Activated naive CD4-positive, alpha-beta T cell (primary cell): ENCODE measurements at places on chromosomes 2 and 18.

DNA sequence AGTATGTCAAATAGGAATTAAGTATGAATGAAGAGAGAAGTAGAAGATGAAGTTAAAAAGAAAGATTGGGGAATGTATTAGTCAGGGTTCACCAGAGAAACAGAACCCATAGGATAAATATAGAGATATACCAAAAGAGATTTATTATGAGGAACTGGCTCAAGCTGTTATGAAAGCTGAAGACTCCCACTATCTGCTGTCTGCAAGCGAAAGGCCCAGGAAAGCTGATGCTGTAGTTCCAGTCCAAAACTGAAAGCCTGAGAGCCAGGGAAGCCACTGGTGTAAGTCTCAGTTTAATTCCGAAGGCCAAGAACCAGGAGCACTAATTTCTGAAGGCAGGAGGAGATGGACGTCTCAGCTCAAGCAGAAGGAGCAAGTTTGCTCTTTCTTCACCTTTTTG is 200.9 kb upstream of the FN1 start:
- no peak for DNase-seq

DNA sequence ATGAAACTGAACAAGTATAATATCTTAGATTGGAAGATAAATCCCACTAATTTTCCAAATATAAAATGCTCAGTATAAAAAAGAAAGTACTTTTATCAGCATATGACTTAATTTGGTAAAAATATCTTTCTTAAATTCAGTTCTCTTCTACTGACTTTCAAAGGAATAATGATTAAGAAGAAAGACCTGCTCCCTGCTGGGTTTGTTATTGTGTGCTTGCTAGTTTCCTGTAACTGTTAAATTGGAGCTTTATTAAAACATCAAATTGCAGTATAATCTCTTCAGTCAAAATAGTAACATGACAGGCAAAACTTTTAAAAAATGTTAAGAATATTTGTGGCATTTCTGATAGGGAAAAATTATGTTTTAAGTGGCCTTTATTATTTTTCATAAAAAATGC is 1317.4 kb upstream of the CDH2 start:
- DNase-seq, result no peak

- DNase-seq, result no peak
Measured at GRCh38 chr2:176150584-176151441, 537 bp upstream of the HOXD4 start.

- DNase-seq, result no peak
Measured at GRCh38 chr2:37554155-37554510, 117.3 kb downstream of the CDC42EP3 start.

DNA sequence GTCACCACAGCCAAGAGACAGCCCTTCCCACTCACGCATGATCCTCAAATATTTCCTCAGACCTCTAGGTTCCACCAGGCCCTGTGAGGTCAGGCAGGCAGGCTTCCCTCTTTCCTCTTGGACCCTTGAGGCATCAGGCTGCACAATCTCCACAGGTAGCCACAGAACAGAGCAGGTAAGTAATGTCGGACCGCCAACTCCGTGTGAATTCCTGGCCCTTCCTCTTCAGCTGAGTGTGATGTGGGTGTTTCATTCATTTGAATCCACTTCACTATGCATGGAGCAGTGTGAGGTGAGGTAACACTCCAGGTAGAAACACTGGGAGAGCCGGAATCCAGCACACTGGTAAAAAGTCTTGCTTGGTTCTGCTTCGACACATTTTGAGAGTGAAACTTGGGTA is 44.0 kb downstream of the MRPL35 start:
- no peak for DNase-seq

DNA sequence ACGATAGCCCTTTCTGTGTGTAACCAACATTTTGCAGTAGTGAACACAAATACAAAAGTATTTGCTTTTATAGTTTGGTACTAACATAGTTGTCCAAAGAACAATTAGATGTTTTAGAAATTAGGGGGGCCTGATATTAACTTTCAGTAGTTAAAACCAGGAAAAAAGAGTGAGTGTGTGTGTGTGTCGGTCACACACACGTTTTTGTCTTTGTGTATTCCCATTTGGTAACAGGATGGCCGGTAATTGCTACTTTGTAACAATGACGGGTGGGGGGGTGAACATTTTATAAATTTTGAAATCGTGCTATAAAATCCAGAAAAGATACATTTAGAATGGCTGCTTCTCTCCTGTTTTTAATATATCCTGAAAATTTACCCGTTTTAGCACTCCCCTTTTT is 1.5 kb downstream of the PPIG start:
- no peak for DNase-seq

DNA sequence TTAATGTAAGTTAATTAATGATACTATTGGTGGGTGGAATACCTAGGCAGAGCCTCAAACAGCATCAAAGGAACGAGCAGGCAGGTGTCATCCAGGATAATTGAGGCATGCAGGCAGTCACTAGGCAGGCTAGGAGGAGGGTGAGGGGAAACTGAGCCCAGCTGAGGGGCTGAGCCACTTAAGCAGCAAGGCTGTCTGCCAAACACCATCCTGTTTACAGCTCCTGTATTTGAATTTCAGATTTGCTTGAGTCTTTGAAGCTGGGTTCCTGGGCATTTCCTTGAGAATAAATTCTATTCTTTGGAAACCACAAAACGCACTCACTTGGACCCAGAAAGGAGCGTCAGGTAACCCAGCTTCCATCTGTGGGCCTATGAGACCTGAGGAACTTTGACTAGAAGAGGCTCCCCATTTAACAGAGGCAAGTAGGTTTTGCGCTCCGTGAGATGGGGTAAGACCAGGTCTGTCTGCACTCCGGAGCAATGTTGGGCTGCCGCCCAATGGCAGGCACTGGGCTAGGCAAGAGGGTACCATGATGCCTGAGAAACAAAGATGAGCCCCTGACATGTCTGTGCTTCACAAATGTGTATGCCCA is 2.0 kb downstream of the EDAR start:
- peak; percentile 36 for DNase-seq

DNA sequence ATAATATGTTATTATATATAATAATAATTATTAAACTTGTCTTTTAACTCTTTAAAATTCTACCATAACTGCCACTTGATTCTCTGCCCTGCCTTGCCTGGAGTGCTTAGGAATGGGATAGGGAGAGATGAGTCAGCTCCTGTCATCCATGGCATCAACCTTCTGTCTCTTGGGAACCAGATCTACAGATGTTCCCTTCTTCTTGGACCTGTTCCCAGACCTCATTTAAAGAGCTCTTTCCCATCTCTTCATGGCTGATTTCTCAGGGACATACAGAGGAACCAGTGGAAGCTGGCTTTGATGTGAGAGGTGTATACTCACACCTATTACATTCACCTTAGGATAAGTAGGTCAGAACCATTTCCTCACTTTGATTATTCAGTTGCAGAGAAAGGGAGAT is 155.3 kb upstream of the MYO3B start:
- DNase-seq, result no peak

DNA sequence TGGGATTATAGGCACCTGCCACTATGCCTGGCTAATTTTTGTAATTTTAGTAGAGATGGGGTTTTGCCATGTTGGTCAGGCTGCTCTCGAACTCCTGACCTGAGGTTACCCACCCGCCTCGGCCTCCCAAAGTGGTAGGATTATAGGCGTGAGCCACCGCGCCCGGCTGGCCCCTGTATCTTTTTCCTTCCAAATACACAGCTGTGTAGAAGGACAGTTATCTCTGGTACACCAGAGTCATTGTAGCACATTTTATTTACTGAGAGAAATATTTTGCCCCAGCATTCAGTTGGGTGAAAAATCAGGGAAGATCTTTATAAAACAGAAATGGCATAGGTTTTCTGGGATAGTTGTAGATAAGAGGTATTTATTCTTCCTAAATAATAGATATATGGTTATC is 23.5 kb upstream of the POLR1B start:
- DNase-seq, result no peak

GRCh38 chr2:178247250-178247649 is 52.9 kb downstream of the OSBPL6 start:
- DNase-seq, result no peak

DNA sequence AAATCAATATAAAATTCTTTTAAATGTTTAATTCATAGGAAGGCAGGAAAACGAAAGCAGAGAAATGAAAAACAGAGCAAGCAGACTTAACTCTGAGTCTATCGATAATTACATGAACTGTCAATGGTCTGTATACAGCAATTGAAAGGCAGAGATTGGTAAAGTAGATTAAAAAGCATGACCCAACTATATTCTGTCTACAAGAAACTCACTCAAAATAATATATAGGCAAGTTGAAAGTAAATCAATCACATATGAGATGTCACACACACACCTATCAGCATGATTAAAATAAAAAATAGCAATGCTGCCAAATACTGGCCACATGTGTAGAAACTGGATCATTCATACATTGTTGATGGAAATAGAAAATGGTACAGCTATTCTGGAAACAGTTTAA is 136.4 kb upstream of the CYP1B1 start:
- no peak for DNase-seq

DNA sequence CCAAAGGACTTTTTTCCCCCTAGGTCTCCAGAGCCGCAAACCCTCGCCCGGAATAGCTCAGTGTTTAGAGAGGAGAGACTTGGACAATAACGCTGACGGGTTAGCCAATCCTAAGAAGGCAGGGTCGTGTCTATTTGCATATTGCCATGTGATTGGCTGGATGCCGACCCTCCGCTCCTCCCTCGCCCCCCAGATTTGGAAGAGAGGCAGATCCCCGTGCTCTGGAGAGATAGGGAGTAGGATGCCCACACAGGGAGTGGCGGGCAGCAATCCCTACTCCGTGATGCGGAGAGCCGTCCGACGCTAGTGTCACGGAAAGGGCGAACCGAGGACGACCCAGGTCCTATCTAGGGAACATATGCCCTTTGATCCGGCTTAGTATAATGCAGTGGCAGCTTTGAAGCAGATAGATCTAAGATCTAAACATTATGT is 1.4 kb downstream of the WNT6 start:
- no peak for DNase-seq

DNA sequence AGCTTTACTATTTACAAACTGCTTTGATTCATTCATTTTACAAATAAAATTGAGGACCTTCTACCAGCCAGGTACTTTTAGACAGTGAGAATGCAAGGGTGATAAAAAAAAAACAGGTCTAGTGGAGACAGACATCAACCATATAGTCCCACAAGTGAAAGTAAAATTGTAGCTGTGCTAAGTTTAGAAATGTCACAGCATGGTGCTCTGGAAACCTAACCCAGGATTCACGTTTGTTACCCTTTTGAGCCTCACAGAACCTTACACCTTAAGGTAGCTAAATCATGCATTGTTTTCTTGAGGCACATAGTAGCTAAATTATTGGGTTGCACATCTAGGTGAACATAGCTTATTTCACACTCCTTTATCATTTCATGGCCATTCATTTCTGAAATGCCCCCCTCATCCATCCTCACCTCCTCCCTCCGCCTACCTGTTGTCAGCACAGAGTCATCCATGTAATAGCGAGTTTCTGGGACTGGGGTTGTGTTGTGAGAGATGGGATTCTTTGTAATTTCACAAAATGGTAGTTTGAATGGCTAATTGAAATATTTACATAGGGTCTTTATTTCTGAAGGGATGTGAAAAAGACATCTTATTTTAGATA is 7.1 kb downstream of the MTA3 start:
- DNase-seq, result no peak

- no peak for DNase-seq
Measured at GRCh38 chr2:171146633-171147032, 14.1 kb downstream of the TLK1 start.

- DNase-seq, result no peak
Measured at GRCh38 chr2:202165945-202166344, 72.5 kb downstream of the SUMO1 start.

DNA sequence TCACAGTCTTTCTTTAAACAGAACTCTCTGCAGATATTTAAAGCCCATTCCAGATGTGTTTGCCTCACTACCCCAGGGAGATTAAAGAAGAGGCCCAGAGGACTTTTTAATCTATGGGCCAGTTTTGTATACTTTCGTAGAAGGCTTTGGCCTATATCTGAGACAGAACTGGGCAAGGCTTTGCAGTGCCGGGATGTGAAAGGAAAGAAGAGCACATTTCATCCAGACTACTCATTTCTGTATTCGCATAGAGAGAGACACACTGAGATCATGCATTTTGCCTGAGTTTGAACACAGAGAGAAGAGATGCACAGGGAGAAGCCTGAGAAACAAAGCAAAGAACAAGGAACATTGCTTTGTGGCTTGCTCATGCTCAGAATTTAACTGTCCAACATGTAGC is 54.9 kb upstream of the SLC5A7 start:
- no peak for DNase-seq

DNA sequence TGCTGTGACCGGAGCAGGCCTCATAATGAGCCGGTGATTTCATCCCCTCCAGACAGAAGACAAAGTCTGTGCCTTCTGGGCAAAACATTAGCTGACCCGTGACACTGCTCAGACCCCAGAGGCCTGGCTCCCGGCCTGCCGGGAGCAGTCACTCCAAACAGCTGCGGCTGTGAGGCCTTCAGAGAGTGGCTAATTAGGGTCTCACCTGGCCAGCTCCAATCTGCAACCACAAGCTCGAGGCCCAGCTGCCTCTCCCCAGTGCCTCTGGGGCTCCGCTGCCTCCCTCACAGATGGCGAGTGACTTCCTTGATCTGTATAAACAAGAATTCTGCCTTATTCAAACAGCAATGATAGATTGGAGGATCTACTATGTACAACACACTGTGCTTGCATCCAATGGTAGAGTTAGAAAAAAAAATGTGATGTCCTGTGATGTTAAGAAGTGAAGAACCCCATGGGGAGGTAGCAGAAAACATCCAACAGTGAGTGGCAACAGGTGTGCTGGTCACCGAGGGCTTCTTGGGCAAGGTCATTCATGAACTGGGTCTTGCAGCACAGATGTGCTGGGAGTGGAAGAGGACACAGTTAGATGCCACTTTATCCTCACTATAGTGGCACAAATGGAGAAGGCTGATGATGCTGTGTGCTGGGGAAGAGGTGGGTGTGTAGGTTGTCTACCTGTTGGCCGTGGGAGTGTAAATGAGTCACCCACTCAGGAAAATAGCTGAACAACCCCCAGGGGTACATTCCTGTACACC is 98.2 kb upstream of the ASAP2 start:
- DNase-seq, result no peak

- DNase-seq, result no peak
Measured at GRCh38 chr2:227717687-227718567, at the start of gene SLC19A3. Gene SLC19A3, minus strand, starts transcription at chr2:227718028. Its CDS starts 15,710 bp downstream, at chr2:227702318.

DNA sequence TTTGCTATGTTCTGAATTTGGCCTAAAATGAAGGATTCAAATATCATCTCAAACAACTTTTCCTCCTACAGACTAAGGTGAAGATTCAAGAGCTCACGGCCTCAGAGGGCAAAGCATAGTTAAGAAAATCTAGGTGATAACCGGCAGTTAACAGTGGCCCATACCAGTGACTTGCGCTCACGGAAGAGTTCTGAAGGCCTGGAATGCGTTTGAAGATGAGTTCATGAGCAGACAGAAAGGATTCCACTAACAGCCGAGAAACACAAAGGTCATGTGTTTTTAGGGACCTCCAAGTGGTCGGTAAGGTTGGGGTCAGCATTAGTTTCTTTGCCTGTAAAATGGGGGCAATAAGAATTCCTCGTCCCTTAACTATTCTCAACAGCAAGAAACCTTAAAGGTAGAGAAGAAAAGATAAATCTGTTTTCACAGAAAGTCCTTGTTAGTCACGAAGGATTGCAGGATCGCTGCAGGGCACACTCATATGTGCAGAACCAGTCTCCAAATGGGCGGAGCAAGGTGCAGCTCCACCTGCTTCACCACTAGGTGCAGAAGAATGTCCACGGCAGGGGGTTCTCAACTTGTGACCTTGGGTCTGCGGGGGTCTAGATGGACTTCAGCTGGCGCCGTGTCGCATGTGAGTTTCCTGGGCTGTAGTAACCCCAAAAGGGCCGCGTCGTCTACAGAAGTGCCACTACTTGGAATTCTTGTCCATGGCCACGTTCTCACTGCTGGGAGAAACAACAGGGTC is 708 bp upstream of the RPIA start:
- DNase-seq, result peak; percentile 29

GRCh38 chr2:233096006-233096405 is 35.9 kb downstream of the INPP5D start:
- DNase-seq, result no peak
